ENCODE measurements at places on chromosomes 7 and 10. TPM values are rescaled to one million over a fixed set of nuclear protein-coding genes. Genes with fewer than 3 reads are reported as not detected.

ZNF727 gene
- not detected for total RNA-seq

SEC61A2 gene
- 26.7 TPM for total RNA-seq

DRGX gene
- total RNA-seq: 0.18 TPM

NPFFR1 gene
- not detected for total RNA-seq

DNA sequence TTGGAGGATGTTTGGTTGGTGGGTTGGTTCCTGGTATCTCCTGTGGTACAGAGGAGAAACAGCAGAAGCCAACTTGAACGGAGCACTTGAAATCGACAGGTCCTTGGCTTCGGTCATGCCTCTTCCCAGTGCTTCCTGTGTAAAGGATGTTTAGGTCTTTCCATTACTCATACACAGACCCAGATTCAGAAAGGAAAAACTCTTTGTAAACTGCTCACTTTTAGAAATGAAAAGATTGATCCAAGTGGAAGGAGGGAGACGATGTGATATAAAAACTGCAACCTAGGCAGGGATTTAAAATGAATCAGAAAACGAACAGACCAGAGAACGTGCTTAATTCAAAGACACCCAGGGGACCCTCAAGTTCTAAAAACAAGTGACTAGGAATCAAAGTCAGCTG, 338.4 kb downstream of the GALNT17 start:
- DNase-seq: no peak

- no peak for DNase-seq
Observed at GRCh38 chr7:1672851-1673486, 2.9 kb downstream of the ELFN1 start.
